Activated T-cell treated with anti-CD3 and anti-CD28 coated beads for 1 hour (primary cell): ENCODE measurements at places on chromosomes 2 and 18.

DNA sequence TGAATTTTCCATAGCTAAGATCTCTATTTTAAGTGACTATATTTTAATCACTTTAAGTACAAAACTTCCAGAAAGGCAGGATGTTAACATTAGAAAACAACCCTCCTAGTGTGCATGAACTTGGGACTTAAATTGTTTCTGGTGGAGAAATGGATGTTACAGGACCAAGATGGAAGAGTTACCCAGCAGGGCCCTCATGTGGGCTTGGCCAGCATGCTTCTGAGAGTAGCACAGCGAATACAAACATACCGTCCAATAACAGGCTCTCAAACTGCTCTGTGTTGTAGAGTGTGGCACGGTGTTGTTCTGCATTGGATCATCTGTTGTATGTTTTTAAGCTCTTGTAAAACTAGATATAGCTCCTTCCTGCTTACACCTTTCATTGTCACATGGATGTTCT, 346.1 kb upstream of the SMIM21 start:
- DNase-seq = no peak

DNA sequence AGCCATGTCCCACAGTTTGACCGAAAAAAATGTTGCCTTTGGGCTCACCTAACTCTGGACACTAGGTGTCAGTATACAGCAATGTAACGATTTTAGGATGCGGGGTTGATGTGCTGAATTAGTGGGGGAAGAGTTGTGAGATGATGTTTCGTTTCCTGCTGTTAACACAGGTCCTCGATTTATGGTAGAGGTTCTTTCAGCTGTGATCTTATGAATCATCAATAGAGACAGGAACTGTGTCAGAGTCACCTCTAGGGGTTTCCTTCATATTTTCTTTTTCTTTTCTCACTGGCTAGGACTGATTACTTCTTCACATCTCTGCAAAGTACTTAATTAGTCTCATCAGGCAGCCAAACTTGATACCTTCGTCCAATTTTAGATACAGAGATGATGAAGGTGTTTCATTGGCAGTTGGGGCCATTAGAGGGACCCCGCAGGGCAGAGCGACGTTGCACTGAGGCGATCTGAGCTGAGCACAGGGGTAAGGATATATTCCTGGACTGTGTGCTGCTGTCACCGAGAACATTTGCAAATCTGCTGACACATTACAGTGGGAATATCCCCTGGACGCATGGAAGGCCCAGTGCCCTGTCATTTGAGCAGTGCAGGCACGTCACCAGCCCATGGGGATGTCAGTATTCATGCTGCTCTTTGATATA, 10.2 kb upstream of the MMADHC start:
- DNase-seq = peak; percentile 14

DNA sequence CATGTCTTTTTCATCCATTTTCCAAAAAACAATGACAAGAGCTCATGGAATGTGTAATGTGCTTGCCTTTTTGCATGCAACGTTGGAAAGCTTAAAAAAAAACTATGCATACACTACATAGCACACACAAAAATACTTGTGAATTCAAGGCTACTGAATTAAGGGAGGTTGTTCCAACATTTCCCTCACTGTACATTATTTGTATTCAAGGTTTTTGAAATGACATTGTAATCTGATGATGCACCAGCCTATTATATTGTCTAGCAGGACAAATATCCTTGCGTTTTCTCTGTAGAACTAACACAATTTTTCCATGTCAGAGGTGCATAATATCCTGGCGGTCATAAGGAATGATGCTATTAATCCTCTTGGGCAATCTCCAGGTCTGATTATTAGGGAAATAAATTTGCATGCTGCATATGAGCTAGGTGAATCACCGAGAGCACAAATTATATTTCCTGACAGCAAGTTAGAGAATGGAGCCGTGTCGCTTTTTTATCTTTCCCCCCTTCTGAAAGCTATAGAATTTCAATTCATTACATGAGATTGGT, 836.9 kb upstream of the FANCL start:
- no peak for DNase-seq

DNA sequence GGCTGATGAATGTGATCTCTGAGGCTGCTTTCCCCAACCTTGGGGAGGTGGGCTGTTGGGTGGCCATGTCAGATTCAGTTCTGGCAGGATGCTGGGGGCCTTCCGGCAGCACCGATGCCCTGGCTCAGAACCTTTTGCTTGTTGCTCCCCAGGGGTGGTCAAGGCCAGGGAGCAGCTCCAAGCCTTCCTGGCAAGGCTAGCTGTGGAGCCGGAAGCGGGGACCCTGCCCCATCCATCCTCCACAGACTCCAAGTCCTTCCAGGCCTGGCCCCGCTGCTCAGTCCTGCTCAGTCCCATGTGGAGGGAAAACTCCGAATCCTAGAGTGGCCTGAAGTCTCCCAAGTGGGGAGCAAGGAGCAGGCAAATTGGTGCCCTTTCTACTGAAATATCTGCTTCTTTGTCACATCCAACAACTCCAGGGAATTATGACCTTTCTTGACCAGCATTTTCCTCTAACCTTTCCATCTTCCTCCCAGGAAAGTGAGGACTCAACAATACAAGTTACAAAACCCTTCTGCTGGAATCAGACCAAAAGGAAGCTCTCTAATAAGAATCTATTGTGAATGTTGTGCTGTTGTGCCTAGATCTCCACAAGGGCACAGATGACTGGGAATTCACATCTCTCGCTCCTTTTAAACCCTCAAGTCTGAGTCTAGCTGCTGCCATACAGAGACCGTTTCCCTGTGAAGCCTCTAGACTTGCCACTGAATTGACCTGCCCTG, 134.0 kb downstream of the MCFD2 start:
- DNase-seq = no peak

GRCh38 chr2:41884718-41885117, 163.1 kb upstream of the PKDCC start:
- no peak for DNase-seq

- no peak for DNase-seq
Observed at GRCh38 chr2:56185101-56185581, 1.4 kb downstream of the CCDC85A start.

DNA sequence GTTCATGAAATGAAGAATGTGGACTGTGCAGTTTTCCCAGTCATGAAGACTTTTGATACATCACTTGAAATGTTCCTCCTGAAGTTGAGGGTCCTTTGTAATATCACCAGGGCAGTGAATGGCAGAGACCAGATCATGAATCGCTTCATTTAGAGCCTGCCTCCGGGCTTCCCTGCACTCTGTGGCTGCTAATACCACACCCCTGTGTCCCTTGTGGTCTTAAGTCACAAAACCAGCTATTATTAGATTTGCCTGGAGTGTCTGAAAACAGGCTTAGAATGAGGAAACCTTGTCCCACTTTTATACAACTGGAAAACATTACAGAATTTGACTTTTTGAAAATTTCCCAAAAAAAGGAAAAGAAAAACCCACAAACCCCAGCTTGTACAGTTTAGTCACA, 147.9 kb downstream of the MGAT5 start:
- DNase-seq = no peak

- DNase-seq = no peak
Observed at GRCh38 chr18:32576296-32576916, 105.7 kb upstream of the GAREM1 start.

GRCh38 chr2:36811071-36811470, 114.6 kb downstream of the VIT start:
- DNase-seq = no peak

- DNase-seq = no peak
Observed at GRCh38 chr2:3302751-3303582, 74.7 kb downstream of the EIPR1 start.

DNA sequence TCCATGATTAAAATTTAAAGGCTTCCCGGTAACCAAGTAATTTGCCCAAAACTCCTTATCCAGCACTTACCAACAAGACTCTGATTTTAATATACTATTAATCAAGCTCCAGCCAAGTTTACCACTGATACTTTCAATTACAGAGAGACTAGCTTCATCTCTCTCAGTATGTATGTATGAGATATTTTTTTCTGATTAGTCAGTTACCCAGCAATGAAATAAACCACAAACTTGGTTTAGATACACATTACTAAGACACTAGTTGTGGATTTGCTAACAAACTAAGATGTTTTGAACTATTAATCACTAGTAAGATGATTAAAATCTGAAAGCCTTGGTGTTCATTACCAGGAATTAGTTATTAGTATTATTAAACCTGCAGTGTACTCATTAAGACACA, 1272.2 kb upstream of the ACVR2A start:
- no peak for DNase-seq

DNA sequence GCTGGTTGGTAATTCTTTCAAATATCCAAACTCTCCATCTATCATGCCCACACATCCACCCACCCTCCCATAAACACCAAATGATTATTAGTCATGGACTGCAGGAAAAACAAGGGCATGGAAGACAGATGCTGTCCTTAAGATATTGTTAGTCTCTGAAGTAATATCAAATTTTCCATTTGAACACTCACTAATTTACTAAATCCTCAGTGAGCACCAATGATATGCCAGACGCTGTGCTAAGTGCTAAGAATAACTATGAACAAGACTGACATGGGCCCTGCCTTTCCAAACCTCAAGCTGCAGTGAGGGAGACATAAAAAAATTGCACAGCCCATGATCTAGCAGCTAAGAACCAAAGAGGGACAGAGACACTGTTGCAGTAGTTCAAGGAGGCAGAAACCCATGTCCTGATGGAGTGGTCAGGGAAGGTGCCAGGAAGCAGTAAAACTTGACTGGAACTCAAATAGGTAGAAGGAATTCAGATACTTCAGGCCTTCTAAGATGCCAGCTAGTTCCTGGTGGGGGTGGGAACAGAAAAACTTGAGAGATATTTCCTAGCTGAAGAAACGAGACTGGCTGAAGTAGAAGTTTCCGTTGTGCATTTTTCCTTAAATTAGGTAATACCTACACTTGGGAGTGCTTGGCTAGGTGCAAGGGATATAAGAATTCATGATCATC, 182.1 kb downstream of the OSR1 start:
- DNase-seq = no peak

- DNase-seq = no peak
Observed at GRCh38 chr18:51480407-51481261, 283.2 kb upstream of the MEX3C start.

DNA sequence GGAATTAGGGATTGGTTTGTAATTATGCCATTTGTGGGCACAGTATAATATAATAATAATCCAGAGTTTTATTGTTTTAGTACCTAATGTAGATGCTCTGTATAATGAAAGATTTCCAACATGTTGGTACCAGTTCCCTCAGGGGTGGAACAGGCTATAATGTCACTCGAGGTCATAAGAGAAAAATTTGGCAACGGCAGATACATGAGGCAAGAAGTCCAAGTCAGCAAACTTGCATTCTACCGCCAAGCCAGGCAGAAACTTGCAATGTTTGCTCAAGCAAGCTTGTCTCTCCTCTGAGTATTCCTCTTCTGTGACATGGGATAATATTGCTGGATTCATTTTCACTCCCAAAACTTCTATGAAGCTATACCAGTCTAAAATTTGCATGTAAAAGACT, 520.0 kb upstream of the SALL3 start:
- DNase-seq = no peak

GRCh38 chr2:100188326-100188725, 45.9 kb upstream of the AFF3 start:
- no peak for DNase-seq

DNA sequence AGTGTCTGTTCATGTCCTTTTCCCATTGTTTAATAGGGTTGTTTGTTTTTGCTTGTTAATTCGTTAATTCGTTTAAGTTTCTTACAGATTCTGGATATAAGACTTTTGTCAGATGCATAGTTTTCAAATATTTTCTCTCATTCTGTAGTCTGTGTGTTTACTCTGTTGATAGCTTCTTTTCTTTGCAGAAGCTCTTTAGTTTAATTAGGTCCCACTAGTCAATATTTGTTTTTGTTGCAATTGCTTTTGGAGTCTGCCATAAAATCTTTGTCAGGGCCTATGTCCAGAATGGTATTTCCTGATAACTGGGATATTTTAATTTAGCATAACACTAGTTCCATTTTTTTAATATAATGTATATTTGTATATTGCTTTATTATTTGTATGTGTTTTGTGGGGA, 1380.1 kb downstream of the SUCLG1 start:
- DNase-seq = no peak

DNA sequence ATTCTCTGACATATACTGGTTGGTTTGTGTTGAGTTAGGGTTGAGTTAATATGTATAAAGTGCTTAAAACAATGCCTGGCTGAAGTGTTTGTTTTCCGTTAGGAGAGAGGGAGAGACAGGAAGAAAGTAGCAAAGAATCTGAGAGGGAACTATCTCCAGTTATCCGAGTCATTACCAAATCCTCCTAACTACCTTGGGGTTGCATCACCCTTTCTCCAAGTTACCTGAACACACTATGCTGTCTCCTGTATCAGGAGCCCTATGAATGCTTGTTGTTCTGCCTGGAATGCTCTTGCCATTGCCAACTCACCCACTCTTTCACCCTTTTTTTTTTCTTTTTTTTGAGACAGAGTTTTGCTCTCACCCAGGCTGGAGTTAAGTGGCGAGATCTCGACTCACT, 47.9 kb upstream of the ITGAV start:
- no peak for DNase-seq

GRCh38 chr2:41622301-41622700, 425.5 kb upstream of the PKDCC start:
- no peak for DNase-seq

DNA sequence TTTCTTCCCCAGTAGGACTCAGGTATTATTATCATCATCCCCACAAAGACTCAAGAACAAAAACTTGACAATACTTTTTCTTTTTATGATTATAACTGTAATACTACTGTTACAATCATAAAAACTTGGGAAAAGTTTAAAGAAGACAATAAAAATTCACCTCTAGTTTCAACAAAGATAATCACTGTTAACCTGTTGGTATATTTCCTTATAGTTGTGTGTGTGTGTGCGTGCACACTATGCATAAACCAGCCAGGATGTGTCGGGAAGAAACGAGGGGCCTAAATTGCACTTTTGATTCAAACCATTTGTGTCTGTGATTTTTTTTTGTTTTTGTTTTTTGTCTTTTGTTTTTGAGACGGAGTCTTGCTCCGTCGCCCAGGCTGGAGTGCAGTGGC, 233.0 kb downstream of the TPGS2 start:
- no peak for DNase-seq

- DNase-seq = no peak
Observed at GRCh38 chr2:29796446-29796845, 124.9 kb downstream of the ALK start.

GRCh38 chr18:33755931-33756560, 178.0 kb downstream of the ASXL3 start:
- no peak for DNase-seq

GRCh38 chr2:50535256-50535655, 496.7 kb downstream of the NRXN1 start:
- no peak for DNase-seq

GRCh38 chr2:118882693-118883336, 35.4 kb upstream of the EN1 start:
- peak; percentile 49 for DNase-seq
